ENCODE measurements at places on chromosomes 6 and 20. TPM values are rescaled to one million over a fixed set of nuclear protein-coding genes. Genes with fewer than 3 reads are reported as not detected.
A peak's percentile ranks its signal among the peaks of the same experiment; 100 is the strongest.

- no peak overlapping the region for H3K27ac ChIP-seq
- H3K4me3 ChIP-seq = no peak overlapping the region
- DNase-seq = no peak
- H3K36me3 ChIP-seq = no peaks in the 10 kb centered on the region
Measured at GRCh38 chr6:164337925-164338397, 923.4 kb downstream of the QKI start.

DNA sequence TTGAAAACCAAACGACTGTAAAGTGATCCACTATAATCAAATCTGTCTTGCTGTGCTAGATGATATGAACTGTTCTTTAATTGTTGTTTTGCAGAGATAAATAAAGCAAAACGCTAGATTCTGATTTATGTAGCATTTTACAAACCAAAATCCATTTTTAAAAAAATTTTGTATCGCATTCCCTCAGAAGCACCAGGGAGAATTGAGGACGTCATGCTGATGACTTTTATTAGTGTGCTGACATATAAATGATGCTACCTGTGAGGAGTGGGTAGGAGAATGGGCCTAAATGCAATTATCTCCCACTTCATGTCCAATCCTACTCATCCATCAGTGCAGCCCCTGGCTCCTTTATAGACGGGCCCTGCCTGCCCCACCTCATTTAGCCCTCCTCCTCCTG, 282.4 kb downstream of the PACRG start:
- no peak overlapping the region for H3K27ac ChIP-seq
- DNase-seq = no peak
- H3K4me1 ChIP-seq = no peaks in the 10 kb centered on the region
- no peak overlapping the region for H3K4me3 ChIP-seq

DNA sequence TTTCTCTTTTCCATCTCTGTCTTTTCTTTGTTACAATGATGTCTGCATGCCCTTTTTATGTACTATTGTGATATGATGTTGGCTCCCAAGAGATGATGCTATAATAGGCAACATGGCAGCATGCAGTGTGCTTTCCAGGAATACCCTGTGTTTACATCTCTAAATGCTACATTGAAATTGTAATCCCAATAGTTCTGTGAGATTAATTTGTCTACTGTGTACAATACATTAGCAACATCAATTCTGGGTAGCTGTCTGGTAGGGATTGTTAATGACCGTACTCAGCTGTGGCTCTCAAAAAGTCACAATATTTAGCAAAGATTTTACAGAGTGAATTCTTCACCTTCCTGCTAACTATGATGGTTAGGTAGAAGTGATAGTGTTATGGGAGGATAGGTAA, 225.6 kb upstream of the MMS22L start:
- H3K27ac ChIP-seq = no peak overlapping the region
- H3K27me3 ChIP-seq = peaks cover 5% of the 10 kb centered on the region
- H3K4me3 ChIP-seq = no peak overlapping the region

GRCh38 chr6:164097551-164098398, 683.3 kb downstream of the QKI start:
- no peaks in the 10 kb centered on the region for H3K4me1 ChIP-seq
- no peak overlapping the region for H3K4me3 ChIP-seq
- H3K27ac ChIP-seq = no peak overlapping the region
- no peaks in the 10 kb centered on the region for H3K27me3 ChIP-seq
- DNase-seq = no peak

GRCh38 chr20:658731-659291, 5.8 kb upstream of the SRXN1 start:
- peaks cover 5% of the 10 kb centered on the region for H3K4me1 ChIP-seq
- no peaks in the 10 kb centered on the region for H3K36me3 ChIP-seq
- no peak overlapping the region for H3K4me3 ChIP-seq
- no peak overlapping the region for H3K27ac ChIP-seq
- no peak for DNase-seq
- peaks cover 35% of the 10 kb centered on the region for H3K27me3 ChIP-seq

- no peaks in the 10 kb centered on the region for H3K27me3 ChIP-seq
- H3K36me3 ChIP-seq = peaks cover 6% of the 10 kb centered on the region
- H3K27ac ChIP-seq = no peak overlapping the region
Measured at GRCh38 chr6:107323133-107323785, 136.1 kb downstream of the PDSS2 start.

DNA sequence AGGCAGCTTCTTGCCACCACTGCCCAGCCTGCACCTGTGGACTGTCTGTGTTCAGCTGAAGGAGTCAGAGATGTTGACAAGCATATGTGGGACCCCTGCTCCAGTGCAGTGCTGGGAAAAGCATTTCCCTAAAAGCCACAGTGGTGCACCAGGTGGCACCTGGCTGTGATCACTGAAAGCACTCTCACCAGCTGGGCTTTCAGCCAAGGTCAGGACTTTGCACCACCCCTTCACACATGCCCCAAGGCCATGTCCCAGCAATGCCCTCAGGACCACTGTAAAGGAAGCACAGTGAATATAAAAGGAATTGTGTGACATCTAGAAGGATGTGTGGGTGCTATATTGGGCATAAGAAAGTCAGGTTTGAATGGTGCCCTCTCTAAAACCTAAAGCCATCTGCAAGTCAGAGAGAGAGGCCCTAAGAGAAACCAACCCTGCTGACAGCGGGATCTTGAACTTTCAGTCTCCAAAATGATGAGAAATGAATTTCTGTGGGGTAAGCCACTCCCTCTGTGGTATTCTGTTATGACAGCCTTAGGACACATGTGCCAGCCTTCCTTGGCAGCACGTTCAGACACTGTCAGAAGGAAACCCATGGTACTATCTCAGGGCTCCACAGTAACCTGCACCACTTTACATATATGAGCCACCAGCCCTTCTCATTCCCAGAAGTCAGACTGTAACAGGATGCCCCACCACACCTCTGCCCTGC, 30.7 kb downstream of the CBLN4 start:
- H3K36me3 ChIP-seq = no peaks in the 10 kb centered on the region
- no peak for DNase-seq
- H3K4me1 ChIP-seq = no peaks in the 10 kb centered on the region
- H3K4me3 ChIP-seq = no peak overlapping the region
- H3K27me3 ChIP-seq = no peaks in the 10 kb centered on the region
- H3K27ac ChIP-seq = no peak overlapping the region

DNA sequence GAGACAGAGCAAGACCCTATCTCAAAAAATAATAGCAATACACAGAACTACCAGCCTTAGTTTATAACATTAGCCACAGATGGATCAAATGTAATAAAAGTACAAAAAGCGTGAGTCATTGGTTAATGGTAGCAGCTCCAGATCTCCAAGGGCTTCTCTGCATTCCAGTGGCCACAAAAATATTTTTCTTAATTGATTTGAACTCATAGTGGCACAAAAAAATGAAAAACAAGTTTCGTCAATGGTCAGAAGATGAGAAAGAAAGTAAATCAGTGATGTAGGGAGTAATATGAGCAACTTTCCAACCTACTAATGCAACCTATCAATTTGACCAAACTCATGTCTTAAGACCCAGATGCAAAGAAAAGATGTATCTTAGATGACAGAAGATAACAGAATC, 79.6 kb downstream of the CEP57L1 start:
- H3K36me3 ChIP-seq = no peaks in the 10 kb centered on the region
- H3K27me3 ChIP-seq = peaks cover 12% of the 10 kb centered on the region
- no peak overlapping the region for H3K27ac ChIP-seq
- DNase-seq = no peak

DNA sequence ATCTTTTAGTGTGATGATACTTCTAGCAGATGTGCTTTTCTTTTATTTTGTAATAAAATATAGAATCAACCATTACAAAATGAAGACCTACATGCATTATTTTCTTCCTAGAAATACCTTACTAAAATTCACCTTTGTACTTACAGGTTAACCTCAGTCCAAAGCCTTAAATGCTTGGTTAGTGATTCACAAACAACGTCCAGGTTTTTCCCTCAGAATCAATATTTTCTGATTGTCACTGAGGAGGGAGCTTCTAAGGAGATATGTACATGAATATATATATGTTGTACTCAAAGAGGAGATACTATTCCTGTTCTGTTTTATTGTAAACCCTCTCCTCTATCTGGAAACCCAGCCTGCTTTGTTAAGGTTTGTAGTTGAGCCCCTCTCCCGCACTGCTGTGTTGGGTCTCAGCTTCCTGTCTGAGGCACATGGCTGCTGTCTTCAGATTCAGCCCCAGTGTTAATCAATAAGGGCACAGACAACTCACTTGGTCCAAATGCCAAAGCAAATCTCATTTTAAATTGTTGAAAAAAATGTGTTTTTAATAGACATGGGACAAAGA, 33.9 kb upstream of the HS3ST5 start:
- no peaks in the 10 kb centered on the region for H3K36me3 ChIP-seq
- no peaks in the 10 kb centered on the region for H3K4me1 ChIP-seq
- no peak for DNase-seq
- no peak overlapping the region for H3K4me3 ChIP-seq
- no peaks in the 10 kb centered on the region for H3K27me3 ChIP-seq
- H3K27ac ChIP-seq = no peak overlapping the region

GRCh38 chr6:4272996-4273395, 137.6 kb upstream of the ECI2 start:
- no peaks in the 10 kb centered on the region for H3K36me3 ChIP-seq
- H3K4me3 ChIP-seq = no peak overlapping the region
- H3K27ac ChIP-seq = no peak overlapping the region
- H3K27me3 ChIP-seq = no peaks in the 10 kb centered on the region
- no peaks in the 10 kb centered on the region for H3K4me1 ChIP-seq

GRCh38 chr20:60424267-60424902, 466.2 kb downstream of the CDH26 start:
- DNase-seq = no peak
- no peaks in the 10 kb centered on the region for H3K27me3 ChIP-seq
- H3K27ac ChIP-seq = no peak overlapping the region
- no peak overlapping the region for H3K4me3 ChIP-seq
- H3K4me1 ChIP-seq = no peaks in the 10 kb centered on the region

- no peak for DNase-seq
- no peaks in the 10 kb centered on the region for H3K27me3 ChIP-seq
- H3K36me3 ChIP-seq = peaks cover 18% of the 10 kb centered on the region
- H3K4me3 ChIP-seq = no peak overlapping the region
- H3K4me1 ChIP-seq = no peaks in the 10 kb centered on the region
Measured at GRCh38 chr6:38586992-38587391, 52.7 kb downstream of the BTBD9 start.

DNA sequence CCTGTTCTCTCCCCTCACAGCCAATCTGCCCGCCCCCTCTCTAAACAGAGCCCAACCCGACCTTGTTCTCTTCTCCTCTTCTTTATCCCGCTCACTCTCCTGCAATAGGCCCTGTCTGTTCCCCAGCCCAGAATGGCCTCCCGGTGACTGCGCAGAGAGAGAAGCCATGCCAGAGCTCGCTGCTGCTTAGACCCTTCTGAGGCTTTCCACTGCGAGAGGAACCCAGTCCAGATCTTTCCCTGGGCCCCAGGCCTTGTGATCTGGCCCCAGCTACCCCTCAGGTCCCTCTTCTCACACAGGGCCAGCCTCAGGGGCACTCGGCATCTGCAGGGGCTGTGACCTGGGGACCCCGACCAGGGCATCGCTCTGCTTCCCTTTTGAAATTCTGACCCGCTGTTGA, 58.1 kb downstream of the TMEM242 start:
- H3K4me3 ChIP-seq = no peak overlapping the region
- no peaks in the 10 kb centered on the region for H3K27me3 ChIP-seq
- H3K4me1 ChIP-seq = no peaks in the 10 kb centered on the region
- no peak overlapping the region for H3K27ac ChIP-seq

GRCh38 chr6:31727034-31727716, 1.9 kb downstream of the DDAH2 start:
- no peaks in the 10 kb centered on the region for H3K27me3 ChIP-seq
- H3K4me3 ChIP-seq = no peak overlapping the region
- H3K27ac ChIP-seq = no peak overlapping the region
- peak; percentile 48 for DNase-seq
- H3K4me1 ChIP-seq = peaks cover 55% of the 10 kb centered on the region
- H3K36me3 ChIP-seq = peaks cover 18% of the 10 kb centered on the region

DNA sequence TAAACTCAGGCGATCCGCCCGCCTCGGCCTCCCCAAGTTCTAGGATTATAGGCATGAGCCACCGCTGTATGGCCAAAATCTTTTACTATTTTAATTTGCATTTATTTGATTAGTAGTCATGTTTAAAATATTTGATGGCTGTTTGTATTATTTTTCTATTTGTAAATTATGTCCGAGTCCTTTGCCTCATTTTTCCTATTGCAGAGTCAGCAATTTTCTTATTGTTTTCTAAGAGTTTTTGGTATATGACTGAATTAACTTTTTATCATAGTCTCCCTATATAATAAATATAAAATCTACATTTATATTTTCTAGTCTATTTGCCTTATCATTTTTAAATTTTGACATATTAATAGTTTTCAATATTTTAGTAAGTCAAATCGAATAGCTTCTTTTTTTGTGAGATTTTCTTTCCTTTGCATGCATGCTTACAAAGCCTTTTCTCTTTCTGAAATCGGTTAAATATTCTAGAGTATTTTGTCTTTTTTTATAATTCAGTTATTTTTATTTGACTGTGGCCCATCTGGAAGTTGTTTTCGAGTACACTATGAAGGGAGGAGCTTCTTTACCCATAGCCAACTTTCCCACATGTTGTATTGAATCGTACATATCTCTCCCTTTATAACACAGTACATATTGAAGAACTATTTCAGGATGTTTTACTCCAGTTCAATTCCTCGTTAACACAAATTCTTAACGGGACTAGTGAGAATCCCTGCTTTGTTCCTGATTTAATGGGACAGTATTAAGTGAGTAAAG, 34.5 kb upstream of the RPS6KA2 start:
- peaks cover 6% of the 10 kb centered on the region for H3K27me3 ChIP-seq
- H3K4me1 ChIP-seq = peaks cover 8% of the 10 kb centered on the region
- H3K27ac ChIP-seq = no peak overlapping the region
- DNase-seq = no peak

- H3K27ac ChIP-seq = no peak overlapping the region
- no peaks in the 10 kb centered on the region for H3K4me1 ChIP-seq
- peaks cover 3% of the 10 kb centered on the region for H3K36me3 ChIP-seq
- H3K27me3 ChIP-seq = no peaks in the 10 kb centered on the region
- H3K4me3 ChIP-seq = no peak overlapping the region
Measured at GRCh38 chr6:38169977-38170526, 350.5 kb downstream of the ZFAND3 start.

GRCh38 chr6:44966449-44967092, 361.6 kb upstream of the RUNX2 start:
- H3K4me1 ChIP-seq = no peaks in the 10 kb centered on the region
- H3K27me3 ChIP-seq = no peaks in the 10 kb centered on the region
- H3K4me3 ChIP-seq = no peak overlapping the region
- no peaks in the 10 kb centered on the region for H3K36me3 ChIP-seq

- DNase-seq = no peak
- no peaks in the 10 kb centered on the region for H3K4me1 ChIP-seq
- peaks cover 18% of the 10 kb centered on the region for H3K27me3 ChIP-seq
- no peak overlapping the region for H3K4me3 ChIP-seq
Measured at GRCh38 chr6:158524311-158524710, 35.6 kb upstream of the TMEM181 start.

PHF10 gene
- total RNA-seq = 97.8 TPM

APCDD1L gene
- not detected for total RNA-seq

PPIL6 gene
- 0.84 TPM for total RNA-seq

NTSR1 gene
- 0.56 TPM for total RNA-seq

OXT gene
- total RNA-seq = 1.6 TPM

SASH1 gene
- total RNA-seq = 0.75 TPM

GLP1R gene
- not detected for total RNA-seq

TMEM151B gene
- total RNA-seq = not detected

MYCT1 gene
- not detected for total RNA-seq

RNF114 gene
- 129 TPM for total RNA-seq

TUBB2B gene
- total RNA-seq = not detected

PRRT1 gene
- 3.2 TPM for total RNA-seq

EYA4 gene
- not detected for total RNA-seq

SNAP25 gene
- total RNA-seq = not detected

BCAS1 gene
- total RNA-seq = 0.27 TPM

Measured in CD4-positive, alpha-beta T cell (primary cell).